HuH-7.5 (cell line): ENCODE measurements at places on chromosomes 6 and 20.

DNA sequence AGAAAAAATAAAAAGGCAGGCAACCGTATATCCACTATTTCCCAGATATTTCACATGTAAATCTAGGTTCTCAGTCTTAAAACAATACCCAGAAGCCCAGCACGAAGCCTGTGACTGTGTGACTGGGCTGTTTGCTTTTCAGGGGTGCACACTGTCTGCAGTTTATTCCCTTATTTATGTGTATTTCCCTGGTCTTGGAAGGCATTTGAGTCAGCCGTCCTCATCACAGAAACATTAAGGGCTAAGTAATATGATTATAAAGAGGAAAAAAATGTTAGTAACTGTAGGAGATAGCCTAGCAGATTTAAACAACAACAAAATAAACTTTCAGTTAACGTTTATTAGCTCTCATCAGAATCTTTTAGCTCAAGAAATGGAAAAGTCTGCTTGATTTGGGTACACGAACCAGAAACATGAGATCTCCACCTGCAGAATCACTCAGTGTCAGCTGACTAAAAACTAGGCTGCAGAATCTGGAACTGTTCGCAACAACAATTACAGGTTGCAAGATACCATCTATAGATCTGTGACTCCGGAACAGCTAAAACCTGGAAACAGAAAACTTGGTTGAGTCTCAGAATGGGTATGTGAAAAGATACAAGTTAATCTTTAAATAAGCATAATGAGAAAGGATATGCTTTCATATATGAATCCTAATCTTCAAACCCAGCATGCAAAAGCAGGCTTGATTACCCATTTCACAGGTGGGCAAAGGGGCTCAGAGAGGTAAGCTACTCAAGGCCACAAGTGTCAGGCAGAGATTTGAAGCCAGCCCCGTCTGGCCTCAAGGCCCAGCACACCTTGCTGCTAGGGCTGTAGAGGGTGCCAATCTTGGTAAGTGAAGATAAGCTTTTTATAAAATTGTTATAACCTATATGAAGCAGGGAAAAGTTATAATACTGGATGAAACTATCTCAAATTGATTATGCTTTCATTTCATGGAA is 21.1 kb downstream of the GCLC start:
- DNase-seq, result no peak

DNA sequence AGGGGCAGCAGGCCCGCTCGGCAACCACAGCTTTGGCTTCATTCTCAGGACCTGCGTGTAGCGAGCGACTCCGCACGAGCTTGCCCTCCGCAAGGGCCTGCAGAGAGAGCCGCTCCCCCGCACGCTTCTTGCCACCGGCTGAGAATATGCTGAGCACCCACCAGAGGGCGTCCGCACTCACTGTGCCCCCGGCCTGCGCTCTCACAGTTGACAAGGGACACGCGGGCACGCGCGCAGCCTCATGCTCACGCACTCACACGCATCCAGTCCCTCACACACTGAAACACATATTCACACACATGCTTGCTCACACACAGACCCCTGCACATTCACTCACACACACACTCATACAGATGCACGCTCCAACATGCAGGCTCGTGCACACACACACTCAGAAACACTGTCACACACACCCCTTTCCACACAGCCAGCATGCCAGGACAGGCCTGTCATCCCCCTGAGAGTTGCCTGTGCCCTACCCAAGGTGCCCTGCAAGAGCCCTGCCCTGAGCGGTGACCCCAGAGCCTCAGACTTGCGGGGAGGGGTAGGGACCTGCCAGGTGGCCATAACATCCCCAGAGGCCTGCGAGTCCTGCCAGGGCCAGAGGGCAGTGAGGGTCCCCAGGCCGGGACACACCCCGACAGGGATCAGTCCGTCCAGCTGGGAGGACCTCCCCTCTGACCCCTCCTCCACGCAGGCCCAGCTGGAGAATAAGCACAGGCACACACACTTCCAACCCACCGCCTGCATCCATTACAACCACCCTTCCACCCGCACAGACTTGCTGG is 174.1 kb downstream of the BMP7 start:
- DNase-seq, result peak; percentile 87

DNA sequence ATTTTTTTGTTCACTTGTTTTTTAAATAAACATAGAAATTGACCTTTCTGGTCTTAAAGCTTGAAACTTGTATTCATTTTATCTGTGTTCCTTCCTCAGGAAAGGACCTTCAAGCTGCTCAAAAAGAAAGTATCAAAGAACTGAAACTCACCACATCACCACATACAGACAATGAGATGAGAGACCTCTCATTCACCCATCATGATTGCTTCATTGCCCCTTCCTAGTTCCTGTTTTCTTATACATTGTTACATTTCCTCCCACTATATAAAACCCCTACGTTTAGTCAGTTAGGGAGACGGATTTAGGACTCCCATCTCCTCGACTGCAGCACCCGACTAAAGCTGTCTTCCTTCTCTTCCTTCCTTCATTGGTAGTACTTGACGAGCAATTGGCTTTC is 180.5 kb upstream of the OPRM1 start:
- DNase-seq, result no peak

DNA sequence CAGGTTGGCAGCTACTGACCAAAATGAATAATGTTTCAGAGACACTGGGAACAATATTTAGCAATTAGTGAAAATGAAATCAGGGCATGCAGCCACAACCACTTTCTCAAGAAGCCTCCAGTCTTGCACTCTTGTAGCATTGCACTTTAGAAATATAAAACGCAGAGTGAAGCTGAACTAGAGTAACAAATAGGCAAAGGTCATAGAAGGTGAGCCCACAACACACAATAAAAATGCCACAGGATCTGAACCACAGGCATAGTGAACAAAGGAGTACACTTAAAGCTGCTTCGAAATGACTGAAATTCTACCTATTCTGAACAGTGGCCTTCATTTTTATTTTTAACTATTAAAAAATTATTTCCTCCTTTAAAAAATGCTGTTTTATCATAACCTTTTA is 25.0 kb downstream of the DDO start:
- no peak for DNase-seq

- no peak for DNase-seq
Observed at GRCh38 chr6:142694054-142694453, 250.9 kb downstream of the HIVEP2 start.

- no peak for DNase-seq
Observed at GRCh38 chr20:16145919-16146318, 427.3 kb downstream of the KIF16B start.

DNA sequence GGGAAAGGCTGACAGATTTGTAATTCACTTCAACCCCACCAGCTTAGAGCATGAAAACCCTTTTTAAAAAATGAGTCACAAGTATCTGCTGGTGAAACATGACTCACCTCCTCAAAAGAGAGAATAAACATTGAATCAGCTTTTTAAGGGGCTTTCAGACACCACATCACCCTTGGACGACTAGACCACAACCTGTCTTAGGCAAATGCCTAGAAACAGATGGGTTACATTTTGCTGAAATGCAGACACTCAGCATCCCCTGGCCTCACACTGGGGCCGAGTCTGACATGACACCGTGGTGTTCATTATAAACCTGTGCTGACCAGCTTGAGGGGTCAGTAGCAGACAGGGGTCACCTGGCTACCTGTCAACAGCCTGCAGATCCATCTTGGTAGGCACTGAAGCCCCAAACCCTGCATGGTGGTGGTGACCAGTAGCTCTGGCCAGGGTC is 175.3 kb upstream of the CST7 start:
- no peak for DNase-seq

- DNase-seq, result peak; percentile 54
Observed at GRCh38 chr20:36092398-36093024, 62.0 kb upstream of the EPB41L1 start.

GRCh38 chr6:139927236-139927635 is 552.8 kb upstream of the CITED2 start:
- DNase-seq, result no peak

- no peak for DNase-seq
Observed at GRCh38 chr6:52595000-52595795, 18.3 kb upstream of the TRAM2 start.

DNA sequence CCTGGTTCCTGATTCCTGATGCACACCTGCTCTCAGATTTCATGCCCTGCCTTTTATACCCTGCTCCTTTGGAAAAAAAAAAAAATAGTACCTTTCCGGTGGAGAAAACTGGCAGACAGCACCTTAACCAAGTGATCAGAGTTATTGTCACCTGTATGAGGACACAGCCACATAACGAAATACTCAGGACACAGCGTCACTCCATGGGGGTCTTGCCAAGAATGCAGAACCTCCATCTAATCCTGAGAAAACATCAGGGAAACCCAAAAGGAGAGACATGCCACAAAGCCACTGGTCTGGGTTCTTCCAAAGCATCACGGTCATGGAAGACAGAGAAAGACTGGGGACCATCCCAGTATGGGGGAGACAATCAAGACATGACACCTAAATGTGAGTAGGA is 29.1 kb downstream of the BFSP1 start:
- DNase-seq, result no peak

DNA sequence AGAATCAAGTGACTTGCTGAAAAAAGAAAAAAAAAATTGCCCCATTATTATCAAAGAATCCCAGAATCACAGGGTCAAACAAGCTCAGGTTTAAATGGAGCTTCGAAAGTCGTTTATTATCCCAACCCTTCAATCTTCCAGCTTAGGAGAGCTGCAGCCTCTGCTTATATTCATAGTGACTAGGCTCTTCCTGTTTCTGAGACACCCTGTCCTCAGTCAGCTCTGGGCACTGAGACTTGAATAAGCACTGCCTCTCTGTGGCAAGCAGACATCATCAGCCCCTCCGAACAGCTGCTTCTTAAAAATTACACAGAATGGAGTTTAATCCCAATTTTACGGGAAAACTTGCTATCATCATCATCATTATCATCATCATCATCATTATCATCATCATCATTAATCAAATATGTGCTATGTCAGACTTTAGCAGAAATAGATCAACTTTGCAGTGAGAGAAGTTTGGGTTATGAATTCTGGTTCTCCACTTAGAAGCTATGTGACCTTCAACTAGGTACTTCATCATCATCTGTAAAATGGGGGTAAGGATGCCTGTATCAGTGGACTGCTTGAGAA is 614.0 kb upstream of the SYNCRIP start:
- DNase-seq, result no peak

- DNase-seq, result no peak
Observed at GRCh38 chr6:165847407-165848085, 184.5 kb upstream of the PDE10A start.

GRCh38 chr6:35833536-35833935 is 28.4 kb downstream of the LHFPL5 start:
- DNase-seq, result no peak

DNA sequence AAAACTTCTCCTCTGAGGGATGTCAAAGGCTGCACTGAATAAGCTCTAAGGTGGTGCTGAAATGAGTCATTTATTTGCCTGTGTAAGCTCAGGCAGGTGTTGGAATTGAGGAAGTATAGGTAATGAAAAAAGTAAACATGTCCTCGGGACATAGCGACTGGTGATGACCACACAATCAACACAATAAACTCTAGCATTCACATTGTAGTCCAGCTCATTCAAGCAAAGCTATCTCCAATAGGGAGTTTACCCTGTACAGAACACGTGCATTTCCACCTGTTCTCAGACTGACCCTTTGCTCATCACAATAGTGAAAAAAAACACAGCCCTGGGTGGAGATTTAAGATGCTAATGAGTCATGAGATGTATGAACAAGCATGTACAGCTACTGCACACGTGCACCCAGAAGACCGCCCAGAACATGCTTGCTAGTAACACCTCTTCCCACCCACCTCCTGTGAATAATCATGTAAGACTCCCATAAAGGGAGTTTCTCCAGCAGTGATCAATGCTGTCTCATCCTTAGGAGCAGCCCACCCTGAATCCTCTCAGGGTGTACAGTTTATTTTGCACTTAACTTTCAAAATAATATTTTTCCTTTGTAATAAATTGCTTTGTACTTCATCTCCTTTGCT is 33.0 kb upstream of the POU5F1 start:
- DNase-seq, result no peak

GRCh38 chr6:114343782-114344144 is 940 bp upstream of the HS3ST5 start:
- DNase-seq, result no peak

GRCh38 chr20:18052856-18053255 is 4.9 kb downstream of the OVOL2 start:
- DNase-seq, result no peak

GRCh38 chr20:33578510-33578909 is 83.6 kb upstream of the C20orf144 start:
- DNase-seq, result no peak

DNA sequence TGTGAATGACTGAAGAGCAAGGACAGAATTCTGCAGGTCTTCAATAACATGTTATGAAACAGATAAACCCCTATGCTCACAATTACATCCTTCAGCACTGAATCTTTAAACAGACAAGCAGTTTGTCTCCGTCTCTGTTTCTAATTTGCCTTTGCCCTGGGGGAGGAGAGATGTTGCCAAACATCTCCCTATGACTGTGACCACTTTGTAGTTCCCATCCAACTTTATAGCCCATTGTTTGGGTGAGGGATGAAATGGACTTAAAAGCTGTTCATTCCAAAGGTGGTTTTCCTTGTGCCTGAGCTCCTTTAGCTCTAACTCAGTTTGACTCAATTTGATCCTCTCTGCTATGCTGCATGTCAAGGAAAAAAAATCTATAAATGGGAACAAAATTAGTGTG is 19.5 kb upstream of the ADTRP start:
- DNase-seq, result no peak

DNA sequence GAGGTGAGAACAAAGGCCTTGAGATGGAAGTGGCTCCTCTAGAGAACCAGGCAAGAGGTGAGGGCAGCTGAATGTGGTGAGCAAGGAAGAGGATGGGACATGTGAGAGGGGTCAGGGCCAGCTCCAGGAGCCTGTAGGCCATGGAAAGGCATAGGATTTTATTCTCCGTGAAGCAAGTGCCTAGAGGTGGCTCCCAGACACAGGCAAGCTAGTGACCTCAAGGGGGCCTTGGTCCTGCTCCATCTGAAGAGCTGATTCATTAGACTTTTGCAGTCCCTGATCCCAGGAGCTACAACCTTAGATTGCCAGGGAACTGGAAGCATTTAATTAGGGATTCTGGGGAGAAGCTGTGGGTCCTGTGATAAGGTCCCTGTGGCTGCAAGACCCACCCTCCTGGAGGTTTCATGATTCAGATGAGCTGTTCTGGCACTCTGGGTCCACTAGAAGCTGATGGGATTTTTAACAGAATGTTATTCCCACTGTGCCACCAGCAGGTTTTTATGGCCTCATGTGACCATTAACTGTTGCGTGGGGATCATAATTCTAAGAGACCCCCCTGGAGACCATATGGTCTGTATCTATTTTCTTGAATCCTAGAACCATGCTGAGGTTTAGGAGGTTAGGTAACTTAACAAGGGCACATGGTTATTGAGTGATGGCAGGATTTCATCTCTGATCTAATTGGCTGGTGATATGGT is 90.5 kb downstream of the ELOVL5 start:
- DNase-seq, result no peak
